Omental fat pad (tissue), 4 donors: ENCODE measurements at places on chromosomes 6 and 20. TPM values are rescaled to one million over a fixed set of nuclear protein-coding genes. Genes with fewer than 3 reads are reported as not detected.

- no peak for DNase-seq
These were observed 3.0 kb downstream of the PRSS16 start for GRCh38 chr6:27250277-27251111.

DNA sequence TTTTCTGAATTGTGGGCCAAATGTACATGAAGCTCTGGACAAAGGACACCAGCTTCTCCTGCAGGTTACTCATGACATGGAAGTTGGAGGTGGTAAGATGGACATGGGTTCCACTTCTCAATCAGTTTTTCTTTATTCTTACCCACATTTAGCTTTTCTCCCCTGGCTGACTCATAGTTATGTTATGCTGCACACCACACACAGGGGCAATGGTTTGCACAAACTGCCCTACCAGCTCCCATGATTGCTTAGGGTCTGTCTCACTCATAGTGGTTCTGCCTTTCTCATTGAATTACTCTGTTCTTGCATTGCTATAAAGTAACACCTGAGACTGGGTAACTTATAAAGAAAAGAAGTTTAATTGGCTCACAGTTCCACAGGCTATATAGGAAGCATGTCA, 4.5 kb upstream of the CD109 start:
- DNase-seq: no peak

ERVFRD-1 gene
- total RNA-seq: not detected

GRCh38 chr6:88166493-88167351, 575 bp upstream of the CNR1 start:
- no peak for DNase-seq

UCKL1 gene
- 26.5 TPM for total RNA-seq
